Esophagus muscularis mucosa (tissue), 4 donors: ENCODE measurements at places on chromosomes 3 and 15. TPM values are rescaled to one million over a fixed set of nuclear protein-coding genes. Genes with fewer than 3 reads are reported as not detected.

DNA sequence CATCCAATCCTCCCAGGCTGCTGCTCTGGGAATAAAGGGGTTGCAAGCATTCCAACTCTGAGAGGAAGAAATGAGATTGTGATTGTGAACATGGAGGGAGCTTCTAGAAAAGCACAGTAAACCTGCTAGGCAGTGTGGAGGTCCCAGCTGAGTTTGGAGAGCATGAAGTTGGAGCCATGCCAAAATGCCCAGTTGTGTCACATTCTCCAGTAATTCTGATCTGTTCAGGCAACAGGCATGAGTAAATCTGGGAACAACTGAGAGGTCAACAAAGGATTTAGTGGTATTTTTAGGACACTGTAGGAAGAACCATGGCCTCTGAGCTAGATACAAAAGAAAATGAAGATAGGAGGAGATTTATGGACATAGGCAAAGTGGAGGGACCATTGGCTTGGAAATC, 74.7 kb downstream of the CYP19A1 start:
- DNase-seq, result no peak
- H3K36me3 ChIP-seq, result no peaks in the 10 kb centered on the region
- H3K27ac ChIP-seq, result no peak overlapping the region
- H3K4me3 ChIP-seq, result no peak overlapping the region
- H3K27me3 ChIP-seq, result no peaks in the 10 kb centered on the region
- H3K4me1 ChIP-seq, result peaks cover 7% of the 10 kb centered on the region

DNA sequence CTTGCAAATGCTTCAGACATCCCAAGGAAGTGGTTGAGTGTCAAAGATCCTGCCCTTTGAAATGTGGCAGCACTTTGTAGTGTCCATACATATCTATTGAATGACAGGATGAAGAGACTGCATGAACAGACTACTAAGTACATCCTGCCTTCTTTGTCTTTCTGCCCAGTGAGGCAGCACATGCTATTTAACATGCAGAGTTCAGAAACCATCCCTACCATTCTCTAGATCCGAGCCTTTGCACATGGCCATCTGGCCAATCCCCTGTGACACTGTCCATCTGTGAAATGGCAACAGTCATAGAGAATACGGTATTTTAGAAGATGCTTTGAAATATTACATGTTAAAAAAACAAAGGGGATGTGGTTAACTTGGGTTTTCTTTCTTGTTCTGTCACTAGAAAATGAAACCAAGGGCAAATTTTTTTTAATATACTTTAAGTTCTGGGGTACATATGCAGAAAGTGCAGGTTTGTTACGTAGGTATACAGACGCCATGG, 519.6 kb downstream of the NTRK3 start:
- no peak overlapping the region for H3K27ac ChIP-seq
- no peaks in the 10 kb centered on the region for H3K27me3 ChIP-seq
- no peaks in the 10 kb centered on the region for H3K36me3 ChIP-seq
- no peak overlapping the region for H3K4me3 ChIP-seq
- peak; percentile 34 for DNase-seq

The PLA2G4D gene
- not detected for total RNA-seq

The ANKRD63 gene
- not detected for total RNA-seq

- H3K4me1 ChIP-seq, result peaks cover 9% of the 10 kb centered on the region
- DNase-seq, result no peak
- no peaks in the 10 kb centered on the region for H3K36me3 ChIP-seq
- H3K4me3 ChIP-seq, result no peak overlapping the region
Observed at GRCh38 chr15:40314723-40315276, 7.1 kb upstream of the PLCB2 start.

The ROBO2 gene
- 1.6 TPM for total RNA-seq

The KNG1 gene
- not detected for total RNA-seq

DNA sequence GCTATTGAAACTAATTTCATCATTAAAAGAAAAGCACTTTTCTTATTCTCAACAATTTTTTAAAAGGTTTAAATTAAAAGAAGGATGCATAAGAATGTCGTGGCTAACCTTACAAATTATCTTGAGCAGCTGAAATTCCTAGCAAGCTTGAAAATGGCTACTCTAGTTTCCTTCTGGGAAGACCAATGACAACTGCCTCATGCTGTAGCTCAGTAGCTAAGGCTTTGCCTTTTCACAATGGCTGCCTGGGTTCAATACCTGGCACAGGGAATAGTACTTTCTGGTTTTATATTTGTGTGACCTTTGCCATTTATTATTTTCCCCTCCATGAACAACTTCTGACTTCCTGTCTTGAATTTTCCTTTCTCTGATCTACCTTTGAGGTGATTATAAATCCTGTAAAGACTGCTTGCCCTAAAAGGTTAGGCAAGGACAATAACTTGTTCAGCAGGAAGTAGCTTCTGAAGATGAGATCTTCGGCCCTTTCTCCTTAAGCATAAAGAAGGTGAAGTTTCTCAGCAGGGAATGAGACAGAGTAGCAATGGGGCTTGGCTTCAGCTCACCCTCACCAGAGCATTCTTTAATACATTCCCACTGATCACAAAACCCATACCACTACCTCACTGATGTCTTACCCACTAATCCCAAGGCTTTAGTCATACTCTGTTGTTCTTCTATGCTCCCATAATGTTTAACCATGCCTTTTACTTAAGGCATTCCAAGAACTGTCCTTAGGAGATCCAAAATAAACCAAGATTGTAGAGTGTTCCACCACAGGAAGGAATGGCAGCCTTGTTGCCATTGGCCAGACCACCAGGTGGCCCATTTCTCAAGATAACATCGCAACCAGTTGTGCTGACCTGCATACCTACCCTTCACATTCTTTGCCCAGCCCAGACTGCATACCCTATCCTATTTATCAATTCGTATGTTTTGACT, 276.8 kb downstream of the ULK4 start:
- H3K27ac ChIP-seq, result no peak overlapping the region
- no peaks in the 10 kb centered on the region for H3K27me3 ChIP-seq
- DNase-seq, result no peak
- no peak overlapping the region for H3K4me3 ChIP-seq
- H3K4me1 ChIP-seq, result peaks cover 25% of the 10 kb centered on the region
- H3K36me3 ChIP-seq, result no peaks in the 10 kb centered on the region

DNA sequence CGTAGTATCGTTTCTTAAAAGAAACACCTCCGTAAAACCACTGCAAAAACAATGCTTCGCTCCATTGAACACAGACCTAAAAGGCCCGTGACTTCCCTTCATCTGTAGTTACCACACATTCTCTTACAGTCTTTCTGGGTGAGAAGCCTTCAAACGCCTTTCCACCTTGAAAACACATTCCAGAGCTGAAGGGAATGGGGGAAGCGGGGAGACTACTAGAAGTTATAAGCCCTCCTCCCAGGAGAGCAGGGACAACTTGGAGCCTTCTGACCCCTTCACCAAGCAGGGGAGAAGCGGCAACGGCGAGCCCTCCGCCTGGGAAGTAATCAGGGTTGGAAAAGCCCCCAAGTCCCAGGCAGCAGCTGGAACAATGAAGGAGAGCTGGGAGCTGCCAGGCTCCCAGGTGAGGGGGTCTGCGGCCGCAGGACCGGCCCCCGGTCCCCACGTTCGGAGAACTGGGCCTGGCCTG, 461 bp downstream of the SECISBP2L start:
- no peak for DNase-seq
- H3K4me1 ChIP-seq, result peaks cover 20% of the 10 kb centered on the region
- H3K27ac ChIP-seq, result peak overlapping the region; percentile 92
- peak overlapping the region; percentile 81 for H3K4me3 ChIP-seq

DNA sequence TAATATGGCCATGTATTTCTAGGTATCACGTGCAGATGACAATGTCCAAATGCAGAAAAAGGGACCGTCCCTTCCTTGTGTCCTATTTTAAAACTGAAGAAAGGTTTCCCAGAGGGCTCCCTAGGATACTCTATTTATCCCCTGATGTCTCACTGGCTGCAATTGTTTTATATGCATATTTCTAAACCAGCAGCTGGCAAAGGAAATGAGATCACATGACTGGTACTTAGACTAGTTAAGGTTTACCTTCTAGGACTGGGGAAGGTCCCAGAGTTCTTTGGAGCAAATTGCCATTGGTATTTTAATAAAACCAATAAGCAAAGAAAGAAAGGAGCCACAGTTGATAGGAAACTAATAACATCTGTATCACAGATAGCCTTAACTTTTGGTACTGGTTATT, 29.5 kb downstream of the GTF2E1 start:
- DNase-seq, result no peak
- no peaks in the 10 kb centered on the region for H3K27me3 ChIP-seq
- peaks cover 5% of the 10 kb centered on the region for H3K36me3 ChIP-seq
- no peak overlapping the region for H3K4me3 ChIP-seq
- peaks cover 18% of the 10 kb centered on the region for H3K4me1 ChIP-seq
